ENCODE measurements at places on chromosomes 12 and 14.

DNA sequence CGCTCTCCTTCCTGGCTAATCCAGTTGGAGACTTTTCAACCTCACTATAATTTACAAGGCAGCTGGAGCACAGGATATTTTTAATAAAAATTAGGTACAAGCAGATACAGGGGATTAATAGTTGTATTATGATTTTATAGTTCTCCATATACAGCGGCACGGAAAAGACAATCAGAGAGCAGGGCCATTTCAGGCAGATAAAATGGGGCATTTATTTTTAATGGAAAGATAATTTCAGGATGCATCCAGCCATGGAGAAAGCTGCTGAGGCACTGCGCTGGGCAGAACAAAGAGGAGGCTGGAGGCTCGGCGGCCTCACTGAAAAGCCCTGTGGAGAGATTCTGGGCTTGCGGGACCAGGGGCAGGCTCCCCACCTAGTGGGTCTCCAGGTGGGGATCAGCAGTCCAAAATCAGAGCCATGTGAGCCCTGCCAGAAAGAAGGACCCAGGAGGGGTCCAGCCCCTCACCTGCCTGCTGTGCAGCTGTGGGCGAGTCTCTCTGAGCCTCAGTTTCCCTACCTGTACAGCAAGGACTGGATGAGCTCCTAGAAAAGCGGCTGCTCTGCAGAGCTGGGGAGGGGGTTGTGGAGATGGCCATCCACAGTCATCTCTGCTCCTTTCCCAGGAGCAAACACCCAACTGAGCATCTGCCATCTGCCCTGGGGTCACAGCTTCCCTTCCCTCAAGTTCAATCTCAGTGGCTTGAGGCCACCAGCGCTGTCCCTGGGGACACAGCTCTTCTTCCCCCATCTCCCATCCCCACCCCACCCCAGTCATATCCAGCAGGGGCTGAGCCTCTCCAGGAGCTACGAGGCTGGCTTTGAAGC is 23.9 kb upstream of the C14orf180 start:
- DNase-seq, result no peak

DNA sequence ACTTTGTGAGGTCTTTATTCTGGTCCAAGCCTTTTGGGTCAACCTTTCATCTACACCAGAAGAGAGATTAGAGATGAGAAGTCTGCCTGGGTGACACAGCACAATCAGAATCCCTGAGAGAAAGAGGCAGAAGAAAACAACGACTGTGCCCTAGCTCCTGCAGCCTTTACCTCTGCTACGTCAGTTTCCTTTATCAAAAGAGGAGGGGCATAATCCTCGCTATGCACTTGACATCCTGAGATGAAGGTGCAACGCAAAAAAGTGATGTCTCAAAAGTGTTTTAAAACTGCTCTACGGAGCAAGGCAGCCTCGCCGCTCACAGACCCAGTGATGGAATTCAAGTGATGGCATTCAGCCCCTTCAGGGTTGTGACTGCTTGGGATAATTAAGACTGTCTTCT is 21.7 kb downstream of the ZDHHC22 start:
- no peak for DNase-seq

- DNase-seq, result no peak
These were observed 50.0 kb downstream of the PPFIBP1 start for GRCh38 chr12:27573972-27574371.

DNA sequence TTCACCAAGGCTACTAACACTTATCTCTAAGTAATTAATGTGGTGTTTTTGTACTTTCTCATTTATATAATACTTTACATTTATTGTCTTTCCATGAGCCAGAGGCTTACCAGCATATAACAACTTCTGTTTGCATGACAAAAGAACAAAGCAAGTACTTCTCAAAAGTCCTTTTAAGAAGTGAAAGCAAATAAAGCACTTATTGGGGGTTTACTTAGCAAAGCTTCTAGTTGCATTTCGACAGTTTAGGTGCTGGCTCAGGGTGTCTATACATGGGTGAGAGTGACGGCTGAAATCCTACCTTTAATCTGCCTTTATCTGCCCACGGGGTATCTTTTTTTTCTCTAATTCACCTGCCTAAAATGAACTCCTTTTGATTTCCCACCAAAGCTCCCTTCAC is 21.0 kb upstream of the DCN start:
- no peak for DNase-seq

- no peak for DNase-seq
These were observed 8.0 kb downstream of the CHGA start for GRCh38 chr14:92930737-92931602.

DNA sequence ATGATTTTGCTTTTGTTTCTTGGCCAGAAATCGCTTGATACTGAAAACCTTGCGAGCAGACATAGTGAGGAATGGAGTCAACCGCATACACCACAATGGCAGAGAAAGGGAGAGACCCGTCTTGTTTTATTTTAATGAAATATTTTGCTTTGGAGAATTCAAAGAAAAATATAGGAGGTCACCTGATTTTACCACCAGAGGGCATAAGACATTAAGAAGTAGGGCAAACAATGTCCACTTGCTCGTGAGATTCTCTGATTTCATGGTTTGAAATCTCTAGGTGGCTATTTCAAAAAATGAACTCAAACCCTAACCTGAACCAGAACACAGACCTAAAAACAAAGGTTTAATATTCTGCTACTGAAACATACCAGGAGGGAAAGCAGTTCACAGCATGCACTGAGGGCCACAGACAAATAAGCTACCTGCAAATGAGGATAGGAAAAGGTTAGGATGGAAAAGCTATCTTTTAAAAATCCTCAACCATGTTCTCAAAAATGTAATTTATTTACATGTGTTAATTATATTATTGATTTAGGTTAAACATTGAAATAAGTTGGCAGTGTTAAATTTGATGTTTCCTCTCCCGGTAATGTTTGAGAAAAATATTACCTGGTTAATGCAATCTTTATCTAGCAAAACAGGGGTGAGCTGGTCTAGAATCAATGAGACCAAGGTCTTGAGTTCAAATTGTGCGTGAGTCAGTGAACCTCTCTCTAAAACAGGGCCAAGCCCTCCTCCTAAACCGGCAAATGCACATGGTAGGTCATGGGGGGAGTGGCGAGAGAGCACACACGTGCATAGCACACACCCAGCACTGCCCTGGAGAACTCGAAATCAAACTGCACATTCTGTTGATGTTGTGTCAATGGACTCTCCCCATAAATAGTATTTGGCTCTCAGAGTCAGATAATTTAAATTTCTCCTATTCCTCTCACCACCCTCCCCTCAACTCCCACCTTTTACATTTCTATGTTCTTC is 12.5 kb downstream of the IFNG-AS1 start:
- DNase-seq, result no peak

- DNase-seq, result no peak
These were observed 683.2 kb upstream of the FOXG1 start for GRCh38 chr14:28083389-28083788.

GRCh38 chr12:18108611-18109010 is 18.6 kb upstream of the RERGL start:
- DNase-seq, result no peak

GRCh38 chr12:42759622-42760273 is 170.2 kb upstream of the PRICKLE1 start:
- DNase-seq, result no peak

DNA sequence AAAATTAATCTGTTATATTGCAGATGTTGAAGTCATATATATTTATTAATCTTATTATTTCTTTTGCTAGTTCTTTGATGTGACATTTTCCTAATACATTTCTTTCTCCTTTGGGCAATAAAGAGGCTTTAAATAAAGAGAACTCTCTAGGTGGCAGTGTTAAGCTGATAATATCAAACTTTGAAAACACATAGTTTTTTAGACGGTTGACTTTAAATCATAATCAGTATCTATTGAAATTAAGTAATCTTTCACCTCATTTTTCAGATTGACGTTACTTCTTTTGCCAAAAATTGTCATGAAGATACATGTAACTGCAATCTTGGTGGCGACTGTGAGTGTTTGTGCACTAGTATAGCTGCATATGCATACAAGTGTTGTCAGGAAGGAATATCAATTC is 130.8 kb upstream of the PTPRQ start:
- DNase-seq, result no peak

DNA sequence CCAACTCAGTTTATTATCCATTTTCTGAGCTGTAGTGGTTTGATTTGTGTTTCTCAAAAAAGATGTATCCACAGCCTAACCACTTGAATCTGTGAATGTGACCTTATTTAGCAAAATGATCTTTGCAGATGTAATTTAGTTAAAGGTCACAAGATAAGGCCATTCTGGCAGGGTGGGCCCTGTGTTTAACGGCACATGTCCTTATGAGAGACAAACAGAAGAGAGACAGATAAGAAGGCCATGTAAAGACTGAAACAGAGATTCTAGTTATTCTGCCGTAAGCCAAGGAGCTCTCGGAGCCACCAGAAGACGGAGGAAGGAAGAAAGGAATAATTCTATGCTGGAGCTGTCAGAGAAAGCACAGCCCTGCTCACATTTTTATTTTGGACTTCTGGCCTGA is 374.2 kb downstream of the PRKD1 start:
- no peak for DNase-seq

- DNase-seq, result no peak
These were observed 36.8 kb downstream of the GOLGA5 start for GRCh38 chr14:92830902-92831301.

DNA sequence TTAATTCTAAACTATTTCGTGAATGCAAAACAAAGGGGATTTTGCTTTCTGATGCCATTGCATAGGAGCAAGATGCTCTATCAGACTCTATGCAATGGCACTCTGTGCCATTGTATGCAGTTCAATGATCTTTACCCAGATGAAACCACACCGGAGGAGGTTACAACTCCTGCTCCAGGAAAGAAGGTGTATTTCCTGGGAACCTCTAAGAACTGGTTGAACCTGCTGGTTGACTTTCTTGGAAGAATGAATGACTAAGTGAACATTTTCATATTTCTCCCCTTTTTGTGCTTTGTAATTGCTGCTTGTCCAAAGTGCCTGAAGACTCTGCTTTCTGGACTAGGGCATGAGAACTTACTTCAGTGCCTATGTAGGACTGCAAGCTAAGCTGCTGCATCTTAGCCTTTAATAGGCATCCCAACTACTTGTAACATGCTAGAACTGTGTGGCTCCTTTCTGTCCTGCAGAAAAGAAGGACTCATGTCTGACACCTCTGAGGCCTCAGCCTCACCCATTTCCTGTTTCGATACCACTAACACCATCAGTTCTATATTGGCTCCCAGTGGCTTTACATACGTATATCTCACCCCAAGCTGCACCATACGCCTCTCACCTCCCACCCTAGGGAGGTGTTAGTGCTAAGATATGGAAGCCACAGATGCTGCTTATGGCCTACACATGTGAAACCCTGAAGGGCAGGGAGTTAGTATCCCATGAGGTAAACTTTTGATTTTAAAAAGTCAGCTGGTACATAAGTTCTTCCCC is 193.5 kb upstream of the CNOT2 start:
- no peak for DNase-seq

GRCh38 chr14:33999771-34000291 is 49.0 kb upstream of the EGLN3 start:
- DNase-seq, result no peak

- DNase-seq, result no peak
These were observed 1.8 kb upstream of the BMAL2 start for GRCh38 chr12:27330846-27331245.

DNA sequence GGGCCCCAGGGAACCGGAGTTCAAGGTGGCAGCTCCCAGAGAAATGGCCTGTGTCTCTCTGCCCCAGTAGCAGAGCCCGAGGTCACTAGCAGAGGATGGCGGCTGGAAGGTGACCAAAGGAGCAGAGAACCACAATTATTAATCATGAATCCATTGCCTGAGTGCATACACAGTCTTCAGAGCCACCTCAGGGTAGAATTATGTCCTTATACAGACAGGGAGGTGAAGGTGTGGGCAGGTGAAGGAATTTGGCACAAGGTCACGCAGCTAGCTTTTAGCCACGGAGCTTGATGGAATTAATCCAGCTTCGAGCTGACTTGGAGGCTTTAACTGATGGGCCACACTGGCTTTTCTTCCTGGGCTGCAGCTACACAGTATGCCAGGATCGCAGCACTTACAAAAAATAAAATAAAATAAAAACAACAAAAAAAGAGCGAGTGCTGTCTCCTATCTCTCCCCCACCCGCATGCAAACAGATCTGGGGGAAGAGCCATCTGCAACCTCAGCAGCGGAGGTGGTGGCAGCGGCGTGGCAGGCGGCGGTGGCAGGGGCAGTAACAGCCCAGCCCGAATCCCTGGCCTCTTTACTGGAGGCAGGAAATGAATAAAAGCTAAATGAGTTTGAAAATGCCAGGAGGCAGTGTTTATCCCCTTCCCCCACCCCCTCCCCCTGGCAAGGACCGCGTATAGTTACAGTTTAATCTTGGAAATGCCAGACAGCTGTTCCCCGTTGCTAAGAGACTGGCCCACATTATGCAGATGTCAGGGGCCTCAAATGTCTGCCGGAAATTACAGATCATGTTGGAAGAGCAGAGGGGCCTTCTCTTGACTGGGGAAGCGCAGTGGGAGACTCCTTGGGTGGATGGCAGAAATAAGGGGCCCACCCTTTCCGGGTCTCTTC is 93.5 kb downstream of the LRRC74A start:
- no peak for DNase-seq

GRCh38 chr12:47022296-47022695 is 57.1 kb upstream of the PCED1B start:
- DNase-seq, result no peak

- no peak for DNase-seq
These were observed 59.6 kb upstream of the G2E3 start for GRCh38 chr14:30499358-30499757.

GRCh38 chr14:72439707-72440106 is 454.2 kb downstream of the DPF3 start:
- no peak for DNase-seq

GRCh38 chr14:28356819-28357218 is 409.8 kb upstream of the FOXG1 start:
- DNase-seq, result no peak

DNA sequence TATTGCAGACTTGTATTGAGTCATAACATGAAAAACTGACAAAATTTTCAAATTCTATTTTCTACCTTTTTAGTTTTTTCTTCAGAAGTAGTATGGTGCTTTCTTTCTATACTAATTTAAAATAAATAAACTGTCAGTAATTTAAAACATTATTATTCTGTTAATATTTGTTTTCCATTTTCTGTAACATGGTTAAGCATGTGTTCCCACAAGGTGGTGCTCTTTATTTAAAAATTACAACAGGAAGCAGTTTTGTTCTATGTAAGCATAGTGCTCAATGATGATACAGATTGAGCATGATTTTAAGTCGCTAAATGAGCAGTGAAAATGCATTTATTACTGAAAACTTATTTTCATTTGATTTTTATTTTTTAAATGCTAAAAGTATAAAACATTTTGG is 114.6 kb downstream of the PPFIA2 start:
- no peak for DNase-seq

GRCh38 chr12:63042646-63043045 is 107.7 kb upstream of the PPM1H start:
- no peak for DNase-seq

GRCh38 chr12:117486840-117487659 is 125.6 kb upstream of the NOS1 start:
- no peak for DNase-seq

DNA sequence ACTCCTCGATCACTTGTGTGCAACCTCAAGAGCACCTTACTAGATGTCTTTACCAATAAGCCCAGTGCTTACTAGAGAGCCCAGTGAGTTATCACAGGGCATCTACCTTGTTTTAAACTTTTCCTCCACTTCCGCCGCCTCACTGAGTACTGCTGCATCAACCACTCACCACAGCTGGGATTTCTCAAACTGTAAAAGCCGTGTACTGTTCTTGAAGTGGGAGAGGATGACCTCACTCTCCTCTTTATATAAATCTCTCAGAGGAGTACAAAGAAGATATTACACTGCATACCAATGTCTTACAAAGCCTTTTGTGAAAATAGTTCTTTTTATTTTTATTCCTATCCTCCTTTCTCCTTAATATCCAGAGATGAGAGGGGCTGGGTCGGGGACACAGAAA is 94.1 kb downstream of the PLCZ1 start:
- no peak for DNase-seq

GRCh38 chr12:55850401-55850800 is 7.7 kb upstream of the MMP19 start:
- no peak for DNase-seq

Data from activated CD4-positive, CD25-positive, alpha-beta regulatory T cell treated with anti-CD3 and anti-CD28 coated beads, Interleukin-2, amount 50 U/mL, for 16 hours (primary cell).